RCC 7860 (cell line): ENCODE measurements at places on chromosomes 6 and 20.

DNA sequence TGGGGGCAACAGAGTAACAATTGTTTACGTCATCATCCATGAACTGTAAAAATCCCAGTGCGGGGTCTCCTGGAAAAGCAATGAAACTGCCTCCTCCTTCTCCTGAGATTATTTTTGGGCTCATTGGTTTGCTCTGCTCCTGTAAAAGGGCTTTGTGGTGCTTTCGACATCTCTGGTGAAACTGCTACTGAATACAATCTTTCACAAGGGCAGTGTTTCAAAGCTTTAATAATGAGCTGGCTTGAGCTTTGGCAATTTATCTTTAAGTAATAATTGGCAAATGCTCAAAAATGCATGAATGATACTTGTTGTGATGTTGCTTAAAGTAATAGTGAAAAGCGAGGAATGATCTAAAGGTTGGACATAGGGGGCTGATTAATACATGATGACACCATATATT, 43.5 kb upstream of the ENPP1 start:
- no peak for DNase-seq

DNA sequence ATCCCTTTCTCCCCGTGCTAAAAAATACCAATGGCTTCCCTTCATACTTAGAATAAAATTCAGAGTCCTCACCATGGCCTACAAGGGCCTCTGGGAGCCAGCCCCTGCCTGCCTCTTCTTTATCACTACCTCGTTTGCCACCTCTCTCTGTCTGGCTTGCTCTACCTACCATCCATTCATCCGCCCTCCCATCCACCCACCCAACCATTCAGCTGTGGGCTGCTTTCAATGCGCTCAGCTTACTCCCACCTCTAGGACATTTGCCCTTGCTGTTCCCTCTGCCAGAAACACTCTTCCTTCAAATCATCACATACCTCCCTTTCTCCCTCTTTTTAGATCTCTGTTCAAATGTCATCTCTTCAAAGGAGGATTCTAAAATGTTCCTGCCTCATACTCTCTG, 44.4 kb downstream of the PACSIN1 start:
- DNase-seq, result no peak

GRCh38 chr6:9581155-9581554, 833.7 kb downstream of the TFAP2A start:
- DNase-seq, result no peak

GRCh38 chr6:109793021-109793420, 101.9 kb downstream of the FIG4 start:
- no peak for DNase-seq

DNA sequence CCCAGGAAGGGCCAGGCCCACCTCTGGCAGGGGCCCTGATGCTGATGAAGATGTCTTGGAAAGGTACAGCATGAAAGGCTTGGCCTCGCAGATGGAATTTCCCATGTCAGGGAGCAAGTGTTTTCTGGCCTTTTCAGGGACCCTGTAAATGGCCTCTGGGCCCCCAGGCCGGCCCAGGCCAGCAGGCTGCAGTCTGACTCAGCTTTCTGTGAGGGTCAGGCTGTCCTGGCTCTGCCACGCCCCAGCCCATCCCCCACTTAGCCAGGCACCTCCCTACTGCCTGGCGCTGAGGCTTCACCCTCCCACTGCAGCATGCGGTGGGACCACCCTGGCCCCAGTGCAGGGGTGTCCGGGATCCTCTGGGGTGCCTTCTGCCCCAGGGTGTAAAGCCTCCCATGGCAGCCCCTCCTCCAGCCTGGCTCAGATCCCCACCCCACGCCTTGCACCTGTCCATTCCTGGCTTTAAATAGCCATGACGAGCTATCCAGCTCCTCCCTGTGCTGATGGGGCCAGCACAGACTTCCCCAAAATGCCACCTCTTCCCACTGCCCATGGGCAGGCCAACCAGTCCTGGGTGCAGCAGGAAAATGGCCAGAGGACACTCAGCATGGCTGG, 35.6 kb upstream of the GATA5 start:
- no peak for DNase-seq

- peak; percentile 56 for DNase-seq
Measured at GRCh38 chr6:107847844-107848802, 24.0 kb upstream of the SCML4 start.

DNA sequence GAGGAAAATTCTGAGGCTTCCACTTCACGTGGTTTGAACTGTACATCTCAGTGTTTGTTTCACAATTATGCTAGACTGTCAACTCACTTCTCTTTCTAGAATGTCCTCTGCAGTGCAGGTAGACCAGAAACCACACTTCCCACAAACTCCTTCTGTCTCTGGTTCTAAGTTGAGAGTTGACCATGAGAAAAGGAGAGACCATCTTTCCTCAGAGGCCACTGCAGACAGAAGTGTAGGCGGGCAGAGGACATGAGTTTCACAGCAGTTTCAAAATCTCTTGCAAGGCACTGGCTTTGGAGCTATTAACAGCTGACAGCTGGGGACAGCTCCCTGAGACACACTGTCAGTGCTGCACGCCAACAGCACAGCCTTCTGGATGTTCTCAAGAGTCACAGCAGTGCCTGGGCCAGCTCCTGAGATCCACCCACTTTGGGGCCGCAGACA, 55.4 kb upstream of the MOXD1 start:
- DNase-seq, result no peak

DNA sequence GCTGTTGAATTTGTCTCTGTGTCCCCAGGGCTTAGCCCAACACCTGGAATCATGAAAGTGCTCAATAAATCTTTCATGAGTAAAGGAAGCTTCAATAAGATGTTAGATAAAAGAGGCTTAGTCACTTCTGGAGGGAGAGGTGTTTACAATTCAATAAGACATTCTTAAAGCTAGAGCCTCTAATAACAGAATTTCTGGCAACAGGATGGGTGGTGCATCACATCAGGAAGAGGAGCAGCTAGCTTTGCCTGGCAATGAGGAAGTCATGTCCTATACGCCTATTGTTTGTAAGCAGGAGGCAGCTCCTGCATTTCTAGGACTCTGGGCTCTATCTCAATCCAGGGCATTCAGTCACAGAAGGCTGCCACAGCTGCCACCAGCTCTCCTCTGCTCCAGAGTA, 638.5 kb downstream of the EPM2A start:
- no peak for DNase-seq

DNA sequence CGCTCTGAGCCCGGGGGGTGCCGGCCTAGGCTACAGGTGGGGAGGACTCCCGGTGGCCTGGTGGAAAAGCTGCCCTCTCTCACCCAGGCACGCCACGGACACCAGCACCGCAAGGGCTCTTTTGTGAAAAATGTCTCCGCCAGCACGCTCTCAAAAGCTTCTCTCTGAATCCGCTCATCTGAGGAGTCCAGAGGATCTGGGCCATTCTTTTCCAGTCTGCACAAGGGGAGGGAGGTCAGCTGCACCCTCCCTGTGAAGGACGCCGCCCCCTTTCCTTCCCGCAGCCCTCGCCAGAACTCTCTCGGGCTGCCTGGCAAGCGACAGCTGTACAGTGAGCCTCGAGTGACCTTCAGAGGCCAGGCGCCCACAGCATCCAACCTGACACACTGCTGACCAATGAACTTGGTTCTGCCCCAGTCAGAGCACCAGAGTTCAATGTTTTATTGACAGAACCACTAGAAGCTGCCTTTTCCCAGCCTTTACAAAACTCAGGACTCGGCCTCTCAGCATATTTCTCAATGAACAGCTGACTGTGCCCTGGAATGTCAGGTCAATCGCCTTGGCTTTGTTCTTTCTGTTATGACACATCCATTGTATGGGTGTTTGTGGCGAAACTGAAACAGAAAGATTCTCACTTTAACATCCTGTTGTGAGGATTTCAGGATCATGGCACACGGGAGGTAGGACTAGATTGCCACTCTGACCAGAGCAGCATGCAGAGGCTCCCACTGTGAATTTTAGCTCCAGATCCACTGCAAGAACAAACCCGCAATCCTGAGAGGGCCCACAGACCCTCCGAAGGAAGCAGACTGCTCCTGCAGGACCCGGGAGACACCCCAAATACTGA, 26.7 kb downstream of the SERPINB9 start:
- DNase-seq, result peak; percentile 91

DNA sequence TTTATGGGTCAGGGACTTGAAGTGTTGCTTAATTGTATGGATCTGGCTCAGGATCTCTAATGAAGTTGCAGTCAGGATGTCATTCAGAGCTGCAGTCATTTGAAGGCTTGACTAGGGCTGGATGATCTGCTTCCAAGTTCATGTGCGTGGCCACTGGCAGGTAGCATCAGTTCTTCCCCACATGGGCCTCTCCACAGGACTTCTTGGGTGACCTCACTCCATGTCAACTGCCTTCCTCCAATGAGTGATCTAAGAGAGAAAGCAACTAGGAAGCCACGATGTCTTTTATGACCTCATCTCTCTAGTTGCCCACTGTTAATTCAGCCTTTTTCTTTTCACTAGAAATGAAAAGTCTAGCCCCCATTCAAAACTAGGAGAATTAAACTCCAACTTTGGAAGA, 104.1 kb downstream of the COL9A1 start:
- DNase-seq, result no peak

GRCh38 chr6:129686941-129687627, 22.9 kb downstream of the ARHGAP18 start:
- no peak for DNase-seq

GRCh38 chr6:122568797-122569221, 41.4 kb upstream of the PKIB start:
- no peak for DNase-seq

DNA sequence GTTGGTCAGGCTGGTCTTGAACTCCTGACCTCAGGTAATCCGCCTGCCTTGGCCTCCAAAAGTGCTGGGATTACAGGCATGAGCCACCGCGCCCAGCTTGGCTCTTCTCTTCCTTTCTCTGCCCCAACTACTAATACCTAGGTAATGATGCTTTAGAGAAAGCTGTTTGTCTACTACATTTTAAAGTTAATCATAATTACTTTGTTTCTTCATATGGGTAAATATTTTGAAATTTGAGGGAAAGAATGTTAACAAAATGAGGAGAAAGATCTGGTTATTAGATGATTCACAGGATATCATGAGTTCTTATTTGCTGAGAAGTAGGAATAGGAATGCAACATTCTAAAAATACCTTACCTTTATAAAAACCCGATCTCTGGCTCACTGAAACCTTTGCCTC, 18.4 kb upstream of the PTPRK start:
- DNase-seq, result no peak

GRCh38 chr6:142476452-142476851, 174.6 kb downstream of the ADGRG6 start:
- DNase-seq, result no peak

GRCh38 chr20:56299362-56299761, 50.8 kb downstream of the MC3R start:
- DNase-seq, result no peak

DNA sequence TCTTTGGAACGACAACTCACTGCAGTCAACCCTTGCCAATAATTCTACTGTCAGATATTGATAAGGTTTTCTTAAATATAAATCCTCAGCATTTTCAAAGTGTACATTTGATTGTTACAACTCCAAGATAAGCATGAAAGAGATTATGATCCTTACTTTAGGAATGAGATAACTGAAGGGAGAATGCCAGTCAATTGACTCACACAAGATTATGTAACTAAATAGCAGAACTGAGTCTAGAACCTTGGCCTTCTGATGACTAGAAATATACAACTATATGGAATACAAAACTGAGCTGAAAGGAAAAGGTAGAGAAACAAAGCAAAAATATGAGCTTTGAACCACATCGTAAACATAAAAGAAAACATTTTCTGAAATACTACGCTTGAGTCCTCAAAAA, 26.9 kb upstream of the STXBP5 start:
- DNase-seq, result no peak

DNA sequence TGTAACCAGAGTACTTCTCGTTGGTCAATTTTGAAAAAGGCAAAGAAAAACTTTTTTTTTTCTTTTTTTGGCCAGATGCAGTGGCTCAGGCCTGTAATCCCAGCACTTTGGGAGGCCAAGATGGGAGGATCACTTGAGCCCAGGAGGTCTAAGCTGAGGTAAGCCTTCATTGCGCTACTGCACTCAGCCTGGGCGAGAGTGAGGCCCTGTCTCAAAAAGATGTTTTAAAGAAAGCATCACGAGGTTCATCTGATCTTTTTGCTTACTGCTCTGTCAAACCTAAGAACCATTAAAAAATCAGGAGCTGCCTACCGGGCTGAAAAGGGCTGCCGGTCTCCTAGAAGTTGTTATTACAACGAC, 607 bp downstream of the LYRM2 start:
- no peak for DNase-seq

- no peak for DNase-seq
Measured at GRCh38 chr6:27837625-27838057, 74.6 kb downstream of the OR2B2 start.

DNA sequence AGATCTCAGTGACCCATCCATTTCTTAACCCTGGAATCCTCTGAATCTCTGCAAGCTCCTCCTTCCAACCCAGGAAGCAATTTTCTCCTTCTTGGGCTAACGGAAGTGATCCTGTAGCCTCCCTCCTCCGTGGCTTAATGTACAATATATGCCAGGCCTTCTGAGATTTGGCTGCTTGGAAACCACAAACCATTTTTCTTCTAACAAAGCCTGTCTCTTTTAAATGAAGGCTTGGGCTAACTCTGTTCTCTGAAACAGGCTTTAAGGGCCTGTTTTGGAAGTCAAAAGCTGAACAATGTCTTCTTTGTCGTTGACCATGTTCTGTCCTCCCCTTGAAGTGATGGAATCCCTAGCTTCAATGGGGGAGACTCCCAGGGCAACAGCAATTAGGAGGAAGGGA, 14.9 kb downstream of the FYN start:
- no peak for DNase-seq

GRCh38 chr6:3714111-3714510, 37.4 kb downstream of the PXDC1 start:
- no peak for DNase-seq

DNA sequence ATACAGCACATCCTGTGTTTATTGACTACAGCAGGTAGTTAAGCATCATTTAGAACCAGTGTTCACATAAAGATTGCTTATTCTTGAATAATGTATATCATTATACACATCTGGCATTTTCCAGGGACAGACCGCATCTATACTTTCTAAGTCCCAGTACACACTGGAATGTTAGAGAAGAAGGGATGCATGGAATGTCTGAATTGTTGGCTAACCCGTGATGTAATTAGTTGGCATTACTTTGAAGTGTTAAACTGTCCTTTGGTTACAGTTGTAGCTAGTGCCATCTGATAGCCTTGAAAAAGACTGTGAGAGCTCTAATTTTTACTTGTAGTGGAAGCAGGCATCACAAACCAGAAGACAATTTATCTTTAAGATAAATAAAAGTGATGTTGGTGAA, 29.8 kb upstream of the MCHR2 start:
- no peak for DNase-seq

- DNase-seq, result no peak
Measured at GRCh38 chr6:379410-380181, 12.0 kb upstream of the IRF4 start.

DNA sequence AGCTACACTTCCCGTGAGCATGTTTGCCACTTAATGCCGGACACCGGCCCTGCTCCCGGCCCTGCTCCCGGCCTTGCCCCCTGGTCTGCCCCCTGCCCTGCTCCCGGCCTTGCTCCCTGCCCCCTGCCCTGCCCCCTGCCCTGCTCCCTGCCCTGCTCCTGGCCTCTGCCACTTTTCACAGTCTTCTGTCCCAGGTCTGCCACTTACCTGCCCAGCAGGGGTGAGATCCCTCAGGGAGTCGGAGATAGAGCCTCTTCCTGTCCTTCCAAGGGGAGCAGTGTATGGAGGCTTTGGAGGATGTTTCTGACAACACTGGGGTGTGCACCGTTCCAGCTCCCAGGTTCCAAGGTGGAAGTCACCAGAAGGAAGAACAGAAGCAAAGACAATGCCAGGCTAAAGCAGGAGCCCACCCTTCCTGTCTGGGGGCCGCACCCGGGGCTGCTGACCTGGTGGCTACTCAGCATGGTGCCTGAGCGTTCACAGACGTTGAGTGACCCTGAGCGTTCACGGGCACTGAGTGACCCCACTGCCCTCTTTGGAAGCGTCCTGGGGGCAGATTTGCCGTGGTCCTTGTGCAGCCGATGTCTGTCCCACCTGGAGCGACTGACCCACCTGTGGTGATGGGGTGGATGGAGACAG, 199.8 kb downstream of the DLL1 start:
- no peak for DNase-seq
